ENCODE measurements at places on chromosomes 2 and 18. TPM values are rescaled to one million over a fixed set of nuclear protein-coding genes. Genes with fewer than 3 reads are reported as not detected.

Gene MRPL33
- 11.3 TPM for total RNA-seq

Gene C2orf92
- 0.26 TPM for total RNA-seq

Gene ETAA1
- total RNA-seq: 16.8 TPM

DNA sequence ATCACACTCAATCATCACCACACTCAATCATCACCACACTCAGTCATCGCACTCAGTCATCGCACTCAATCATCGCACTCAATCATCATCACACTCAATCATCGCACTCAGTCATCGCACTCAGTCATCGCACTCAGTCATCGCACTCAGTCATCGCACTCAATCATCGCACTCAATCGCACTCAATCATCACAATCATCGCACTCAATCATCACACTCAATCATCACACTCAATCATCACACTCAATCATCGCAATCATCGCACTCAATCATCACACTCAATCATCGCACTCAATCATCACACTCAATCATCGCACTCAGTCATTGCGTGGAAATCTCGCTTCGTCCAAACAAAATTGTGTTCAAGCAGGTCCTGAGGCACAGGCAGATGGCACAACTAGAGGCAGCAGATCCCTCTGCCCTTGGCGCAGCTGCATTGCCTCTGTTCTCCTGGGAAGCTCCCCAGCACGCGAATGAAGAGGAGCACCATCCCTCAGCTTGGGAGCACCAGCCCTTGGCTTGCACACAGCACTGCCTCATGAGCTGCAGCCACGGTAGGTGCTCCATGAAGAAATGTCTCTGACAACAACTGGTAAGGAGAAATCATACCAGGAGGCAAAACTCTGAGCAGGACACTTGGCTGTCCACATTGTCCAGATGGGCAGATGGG, 108.1 kb downstream of the EIPR1 start:
- no peak for DNase-seq

- peak; percentile 35 for DNase-seq
Measured at GRCh38 chr2:202574541-202574940, 60.2 kb upstream of the FAM117B start.

Data from bronchial epithelial cell (primary cell).